ENCODE measurements at places on chromosomes 6 and 20.

GRCh38 chr6:12069891-12070529 is 57.9 kb downstream of the HIVEP1 start:
- no peak for DNase-seq

GRCh38 chr6:124205921-124206320 is 402.3 kb downstream of the NKAIN2 start:
- DNase-seq = no peak

DNA sequence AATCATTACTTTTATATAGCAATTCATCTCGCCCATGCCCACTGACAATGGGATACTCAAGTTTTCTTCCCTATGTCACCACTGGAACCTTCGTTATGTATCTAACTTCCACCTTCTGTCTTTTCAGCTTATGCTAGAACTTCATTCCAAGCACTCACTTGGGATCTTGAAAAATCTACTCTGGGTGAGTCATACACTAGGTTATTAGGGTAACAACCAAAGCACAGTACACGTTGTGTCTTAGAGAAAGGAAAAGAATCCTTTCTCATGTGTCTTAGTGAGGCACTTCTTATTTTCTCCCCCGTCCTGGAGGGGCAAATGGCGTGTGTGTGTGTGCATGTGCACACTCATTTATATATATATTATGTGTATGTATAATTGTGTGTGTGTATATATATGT is 18.3 kb upstream of the FAM162B start:
- no peak for DNase-seq

GRCh38 chr20:25090492-25091429 is 8.8 kb upstream of the VSX1 start:
- no peak for DNase-seq

- no peak for DNase-seq
These were observed 1.0 kb downstream of the SALL4 start for GRCh38 chr20:51801122-51801822.

DNA sequence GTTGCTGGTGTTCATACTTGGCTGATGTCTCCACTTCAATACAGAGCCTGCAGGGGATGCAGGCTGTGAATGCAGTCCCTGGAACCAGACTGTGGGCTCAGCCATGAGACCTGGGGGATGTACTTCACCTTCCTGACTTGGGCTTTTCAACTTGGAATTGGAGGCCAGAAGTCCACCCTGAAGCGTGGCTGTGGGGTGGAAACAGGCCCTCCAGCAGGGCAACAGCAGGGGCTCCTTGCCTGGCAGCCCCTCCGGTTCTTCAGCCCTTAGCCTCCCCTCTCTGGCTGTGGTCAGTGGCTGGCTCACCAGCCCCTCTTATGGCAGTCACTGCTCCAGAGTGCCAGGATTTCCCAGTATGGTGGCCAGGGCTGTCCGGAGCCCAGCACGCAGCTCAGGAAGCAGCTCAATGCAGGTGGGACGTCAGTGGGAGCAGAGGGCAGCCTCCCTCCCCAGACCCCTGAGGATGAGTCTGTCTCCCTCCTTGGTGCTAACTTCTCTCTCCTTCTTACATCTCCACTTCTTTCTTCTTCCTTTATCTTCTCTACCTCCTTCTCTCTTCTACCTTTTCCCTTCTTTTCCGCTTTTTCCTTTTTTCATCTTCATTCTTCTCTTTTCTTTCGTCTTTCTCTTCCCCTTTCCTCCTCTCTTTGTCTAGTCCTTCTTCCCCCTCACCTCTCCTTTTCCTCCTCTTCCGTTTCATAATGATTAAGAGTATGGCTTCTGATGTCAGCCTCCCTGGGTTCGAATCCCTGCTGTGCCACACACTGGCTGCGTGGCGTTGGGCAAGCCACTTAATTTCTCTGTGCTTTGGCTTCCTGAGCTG is 45.3 kb downstream of the SLC52A3 start:
- DNase-seq = no peak

GRCh38 chr6:17817763-17818162 is 111.0 kb upstream of the NUP153 start:
- no peak for DNase-seq

GRCh38 chr20:39574061-39574460 is 611.9 kb downstream of the DHX35 start:
- DNase-seq = no peak

GRCh38 chr6:165404697-165405096 is 95.3 kb upstream of the C6orf118 start:
- no peak for DNase-seq

- no peak for DNase-seq
These were observed 44.9 kb downstream of the REPS1 start for GRCh38 chr6:138943089-138943625.

DNA sequence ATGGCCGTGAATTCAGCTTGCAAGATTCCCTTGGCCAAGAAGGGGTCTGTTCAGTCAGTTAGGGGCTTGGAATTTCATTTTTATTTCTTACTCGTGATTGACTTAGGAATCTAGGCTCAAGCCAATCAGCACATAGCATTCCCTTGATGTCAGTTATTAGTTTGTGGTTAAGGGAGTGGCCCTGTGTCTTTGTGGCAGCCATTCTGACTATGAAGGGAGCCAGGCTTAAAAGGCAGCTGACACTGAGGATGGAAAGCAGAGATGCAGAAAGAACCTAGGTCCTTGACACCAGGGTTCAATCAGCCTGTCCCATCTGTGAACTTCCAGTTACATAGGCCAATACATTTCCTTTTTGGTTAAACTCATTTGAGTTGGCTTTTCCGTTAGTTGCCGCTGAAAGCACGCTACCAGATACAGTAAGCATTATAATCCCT is 48.1 kb downstream of the MCUR1 start:
- no peak for DNase-seq

DNA sequence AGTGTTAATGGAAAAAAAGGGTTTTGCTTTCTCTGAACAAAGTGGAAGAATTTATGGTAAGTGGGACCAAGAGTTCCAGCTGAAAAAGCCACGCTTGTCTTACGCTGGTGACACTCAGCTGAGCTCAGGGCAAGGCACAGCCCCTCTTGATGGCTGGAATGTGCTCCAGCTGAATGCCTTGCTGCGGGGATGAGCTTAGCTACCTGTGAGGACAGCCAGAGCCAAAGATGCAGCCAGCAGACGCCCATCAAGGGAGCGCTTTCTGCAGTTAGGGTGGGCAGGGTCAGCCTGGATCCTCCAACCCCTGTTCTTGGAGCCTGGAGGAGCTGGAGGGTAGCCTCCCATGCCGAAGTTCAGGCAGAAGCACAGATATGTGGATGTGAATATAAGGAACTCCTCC is 191.4 kb downstream of the SCP2D1 start:
- DNase-seq = no peak

GRCh38 chr6:28167926-28168325 is 26.2 kb downstream of the ZKSCAN8 start:
- DNase-seq = no peak

DNA sequence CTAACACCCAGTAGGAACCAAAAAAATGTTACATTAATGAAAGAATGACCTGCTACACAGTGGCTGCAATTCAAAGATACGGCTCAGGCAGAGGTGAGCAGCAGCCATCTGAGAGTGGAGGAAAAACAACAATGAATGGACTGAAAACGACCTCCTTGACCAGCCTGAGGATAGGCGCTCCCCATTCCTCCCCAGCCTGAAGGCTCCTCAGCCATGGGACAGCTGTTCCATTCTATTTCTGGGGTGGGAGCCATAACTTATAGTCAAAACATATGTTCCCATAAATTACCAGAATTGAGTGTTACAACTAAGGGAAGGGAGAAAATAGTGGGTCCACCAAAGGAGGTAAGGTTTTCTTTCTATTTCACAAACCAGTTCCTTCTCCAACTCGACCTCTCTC is 27.2 kb downstream of the FYN start:
- DNase-seq = no peak

DNA sequence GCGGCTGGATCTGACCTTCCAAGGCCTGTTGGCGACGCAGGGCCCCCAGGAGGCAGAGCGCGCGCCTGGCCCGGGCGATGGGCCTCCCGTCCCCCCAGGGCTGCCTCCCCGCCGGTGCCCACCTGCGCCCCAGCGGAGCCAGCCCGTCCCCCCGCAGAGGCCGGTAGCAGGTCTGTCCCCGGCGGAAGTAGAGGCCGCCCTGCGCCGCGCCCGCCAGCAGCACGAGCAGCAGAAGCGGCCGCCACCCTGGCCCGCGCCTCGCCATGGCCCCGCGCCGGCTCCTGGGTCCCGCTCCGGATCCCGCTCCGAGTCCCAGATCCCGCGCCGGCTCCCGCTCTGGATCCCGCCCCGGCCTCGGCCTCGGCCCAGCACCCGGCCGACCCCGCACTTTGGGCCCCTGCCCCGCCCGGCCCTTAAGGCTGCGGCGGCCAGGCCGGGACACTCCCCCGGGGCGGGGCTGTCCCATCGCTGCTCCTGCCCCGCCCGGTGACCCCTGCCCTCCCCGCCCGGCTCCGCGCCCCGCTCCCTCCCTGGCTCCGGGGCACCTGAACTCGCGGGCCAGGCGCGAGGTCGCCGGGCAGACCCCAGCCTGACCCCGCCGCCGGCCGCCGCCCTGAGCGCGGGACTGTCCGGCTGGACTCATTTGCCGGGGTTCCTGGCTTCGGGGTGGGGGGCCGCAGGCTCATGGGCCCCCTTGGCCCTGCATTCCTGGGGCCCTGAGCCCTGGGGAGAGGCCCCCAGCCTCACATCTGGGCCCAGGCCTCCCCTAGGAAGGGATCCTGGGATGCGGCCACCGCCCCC is at the start of gene CTSZ:
CTSZ (minus strand) TSS at position 391 of the 801 bp plus-strand sequence; CDS start at position 265, 126 bp downstream.
- DNase-seq = no peak

DNA sequence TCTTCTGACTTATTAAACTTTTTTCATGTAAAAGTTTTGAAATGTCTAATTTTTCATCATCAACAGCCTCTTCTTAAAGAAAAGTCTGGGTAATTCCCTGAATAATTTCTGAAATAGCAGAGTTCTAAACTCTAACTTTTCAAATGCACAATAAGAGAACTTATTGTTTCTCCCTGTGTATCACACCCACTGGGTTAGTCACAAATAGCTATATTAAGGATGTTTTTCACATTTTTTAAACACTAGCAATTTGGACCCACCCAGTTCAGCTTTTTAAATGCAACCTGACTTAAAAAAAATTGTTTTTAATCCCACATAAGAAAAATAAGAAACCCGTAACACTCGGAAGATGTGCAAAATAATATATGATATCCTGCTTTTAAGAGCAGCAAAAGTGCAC is 61.4 kb upstream of the UTRN start:
- no peak for DNase-seq

DNA sequence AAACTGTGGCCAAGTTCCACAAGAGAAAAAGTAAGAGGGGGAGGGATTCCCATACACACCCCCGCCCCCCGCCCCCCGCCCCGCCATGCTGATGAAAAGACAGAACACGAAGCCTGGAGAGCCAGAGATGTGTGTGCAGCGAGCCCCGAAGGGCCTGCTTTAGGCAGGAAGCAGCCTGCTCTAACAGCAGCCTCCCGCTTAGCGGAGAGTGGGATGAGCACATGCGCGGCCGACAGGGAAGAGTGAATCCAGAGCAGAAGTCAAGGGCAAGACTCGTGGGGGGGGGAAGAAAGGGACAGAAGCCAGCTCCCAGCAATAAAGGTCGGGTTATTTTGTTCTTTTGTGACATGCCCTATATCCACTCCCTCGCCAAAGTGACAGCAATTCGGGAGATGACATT is 67.2 kb upstream of the PTGIS start:
- DNase-seq = no peak
